ENCODE measurements at places on chromosomes 7 and 10.

- DNase-seq = no peak
These were observed 4.4 kb downstream of the HIPK2 start for GRCh38 chr7:139773371-139773770.

GRCh38 chr10:72692994-72693781, 1.2 kb downstream of the MCU start:
- DNase-seq = no peak

DNA sequence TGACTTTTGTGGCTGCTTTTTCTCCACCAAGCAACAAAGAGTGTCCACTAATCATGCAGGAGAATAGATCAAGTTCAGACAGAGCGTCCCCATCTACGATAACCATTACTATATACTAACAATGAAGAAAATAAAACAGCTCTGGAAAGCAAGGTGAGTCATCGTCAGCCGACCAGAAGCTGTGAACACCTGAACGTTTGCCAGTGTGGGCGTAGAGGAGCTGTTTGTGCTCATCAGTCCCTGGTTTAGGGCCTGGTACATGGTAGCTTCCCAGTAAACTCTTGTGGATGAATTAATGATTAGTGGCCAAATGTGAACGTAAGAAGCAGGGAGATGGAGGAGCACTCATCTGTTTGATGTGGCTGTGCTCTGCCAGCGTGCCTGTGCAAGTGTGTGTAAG, 180.7 kb downstream of the EVX1 start:
- DNase-seq = no peak

DNA sequence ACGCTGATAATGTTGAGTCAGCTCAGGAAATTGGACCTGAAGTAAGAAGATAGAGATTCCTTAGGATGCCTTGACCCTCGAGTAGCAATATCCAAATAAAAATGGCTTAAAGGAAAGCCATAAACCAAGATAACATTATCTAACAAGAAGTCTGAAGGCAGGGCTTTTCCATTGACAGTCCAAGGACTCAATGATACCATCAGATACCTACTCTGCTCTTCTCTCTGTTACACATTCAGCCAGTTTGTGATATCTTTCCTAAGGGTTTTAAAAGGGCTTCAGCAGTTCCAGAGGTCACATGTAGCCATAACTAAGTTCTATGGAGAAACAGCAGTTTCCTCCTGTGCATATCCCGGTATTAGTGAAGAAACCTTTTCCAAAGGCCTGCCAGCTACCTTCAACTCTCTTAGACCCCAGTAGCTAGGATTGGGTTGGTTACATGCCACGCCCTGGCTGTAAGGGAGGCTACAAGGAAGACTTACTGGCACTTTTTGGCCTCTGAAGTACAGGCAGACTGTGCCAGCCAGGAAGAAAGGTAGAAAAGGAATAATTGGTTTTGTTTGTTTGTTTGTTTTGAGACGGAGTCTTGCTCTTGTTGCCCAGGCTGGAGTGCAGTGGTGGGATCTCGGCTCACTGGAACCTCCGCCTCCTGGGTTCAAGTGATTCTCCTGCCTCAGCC, 10.6 kb downstream of the SHLD2 start:
- DNase-seq = no peak

- no peak for DNase-seq
These were observed 565 bp downstream of the STRIP2 start for GRCh38 chr7:129434675-129435318.

- no peak for DNase-seq
These were observed 42.0 kb upstream of the SLC13A1 start for GRCh38 chr7:123241809-123242208.

GRCh38 chr7:88599528-88599927, 160.0 kb upstream of the ZNF804B start:
- DNase-seq = no peak

- DNase-seq = no peak
These were observed 15.0 kb downstream of the CDHR3 start for GRCh38 chr7:105978035-105978434.

DNA sequence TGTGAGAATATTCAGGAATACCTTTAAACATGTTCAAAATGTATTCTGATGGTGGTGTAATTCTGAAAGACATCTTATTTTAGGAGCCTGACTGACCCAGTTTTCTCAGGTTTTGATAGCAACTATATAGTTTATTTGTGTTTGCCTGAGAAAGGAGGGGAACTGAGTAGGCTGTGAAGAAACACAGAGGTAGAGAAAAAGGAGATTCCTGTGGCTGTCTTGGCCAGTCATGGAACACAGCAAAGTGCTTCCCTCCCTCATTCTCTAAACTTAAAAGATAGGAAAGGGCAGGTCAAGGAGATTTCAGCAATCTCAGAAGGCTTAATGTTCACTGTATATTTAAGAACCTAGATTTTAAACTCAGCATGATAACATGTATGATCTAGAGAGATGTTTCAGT, 43.5 kb downstream of the ZMYND11 start:
- no peak for DNase-seq

DNA sequence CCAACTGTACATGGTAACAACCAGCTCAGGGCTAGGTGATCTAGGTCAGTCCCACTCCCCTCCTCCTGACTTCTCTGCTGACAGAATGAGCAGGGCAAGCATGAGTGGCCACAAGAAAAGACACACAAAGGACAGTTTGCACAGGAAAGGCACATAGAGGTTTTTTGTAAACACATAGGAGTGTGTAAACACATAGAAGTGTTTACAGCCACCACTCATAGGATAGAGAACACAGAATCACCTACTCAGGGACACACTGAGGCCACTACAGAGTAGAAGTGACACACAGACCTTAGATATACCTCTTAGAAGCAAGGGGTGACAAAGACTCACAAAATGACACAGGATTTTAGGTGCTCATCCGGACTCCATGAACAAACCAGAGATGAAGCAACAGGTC, 19.0 kb downstream of the NUDCD3 start:
- no peak for DNase-seq

GRCh38 chr10:122237331-122237990, 33.6 kb upstream of the BTBD16 start:
- no peak for DNase-seq

- no peak for DNase-seq
These were observed 266.9 kb downstream of the GRID1 start for GRCh38 chr10:86099542-86100334.

- peak; percentile 19 for DNase-seq
These were observed 4.4 kb upstream of the ABHD11 start for GRCh38 chr7:73742753-73743641.

GRCh38 chr7:101386558-101387231, 24.0 kb downstream of the COL26A1 start:
- no peak for DNase-seq
